Stimulated activated CD4-positive, alpha-beta T cell treated with anti-CD3 and anti-CD28 coated beads, Interleukin-12 subunit alpha, Interleukin-12 subunit beta, amount 100 ng/mL, for 24 hours (primary cell): ENCODE measurements at places on chromosomes 3 and 15.

- DNase-seq, result no peak
Observed at GRCh38 chr15:38164061-38164460, 88.6 kb upstream of the SPRED1 start.

GRCh38 chr15:68348081-68348480 is 70.5 kb downstream of the FEM1B start:
- no peak for DNase-seq

GRCh38 chr3:103048068-103048722 is 613.4 kb downstream of the ZPLD1 start:
- no peak for DNase-seq

DNA sequence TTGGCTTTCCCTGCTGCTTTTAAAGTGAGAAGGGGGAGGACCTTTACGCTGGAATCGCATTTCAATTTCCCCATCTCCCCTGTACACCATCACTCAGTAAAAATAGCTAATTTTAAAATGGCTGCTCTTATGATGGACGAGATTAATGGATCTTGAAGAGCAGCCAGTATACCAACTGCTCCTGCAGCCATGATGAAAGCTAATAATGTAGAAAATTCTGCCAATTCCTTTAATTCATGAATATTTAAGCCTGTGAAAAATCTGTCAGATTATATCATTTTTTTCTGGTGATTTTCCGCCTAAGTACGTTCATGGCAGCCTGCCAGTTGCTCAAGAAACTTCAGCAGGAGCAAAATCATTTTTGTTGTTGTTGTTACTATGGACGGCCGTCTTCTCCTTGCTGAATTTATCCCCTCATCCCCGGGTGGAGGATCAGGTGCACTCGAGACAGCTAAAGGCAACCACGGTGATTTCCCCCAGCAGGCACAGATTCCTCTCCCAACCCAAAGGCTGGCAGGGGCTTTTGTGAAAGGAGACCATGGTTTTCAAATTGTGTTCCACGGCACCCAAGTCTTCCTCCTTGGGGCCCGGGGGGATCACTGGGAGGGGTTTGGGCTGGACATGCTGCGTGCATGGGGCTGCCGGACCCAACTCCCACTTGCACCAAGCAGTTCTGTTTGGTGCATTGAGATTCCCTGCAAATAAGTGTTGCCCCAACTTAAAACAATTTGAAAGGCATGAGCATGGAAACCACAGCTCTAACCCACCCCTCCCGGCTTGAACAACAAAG is 289.6 kb downstream of the UACA start:
- DNase-seq, result no peak

DNA sequence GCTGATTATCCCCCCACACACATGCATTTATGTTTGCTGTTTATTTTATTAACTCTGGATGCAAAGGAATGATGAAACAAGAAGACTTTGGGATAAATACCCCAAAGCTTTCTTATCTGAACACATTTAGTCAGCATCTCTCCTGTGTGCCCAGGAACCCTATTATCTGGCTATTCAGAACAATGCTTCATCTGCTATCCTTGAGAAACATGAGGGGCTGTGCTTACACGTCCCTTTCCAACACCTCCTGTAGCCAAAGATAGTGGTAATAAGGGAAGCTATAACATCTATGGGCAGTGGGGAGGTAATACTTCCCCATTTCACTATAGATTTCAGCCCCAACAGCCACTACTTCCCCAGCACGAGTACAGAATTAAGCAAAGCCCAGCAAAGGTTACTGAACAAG is 94.7 kb downstream of the SSR3 start:
- DNase-seq, result no peak

- DNase-seq, result no peak
Observed at GRCh38 chr3:129360171-129360611, 68.2 kb downstream of the EFCAB12 start.

DNA sequence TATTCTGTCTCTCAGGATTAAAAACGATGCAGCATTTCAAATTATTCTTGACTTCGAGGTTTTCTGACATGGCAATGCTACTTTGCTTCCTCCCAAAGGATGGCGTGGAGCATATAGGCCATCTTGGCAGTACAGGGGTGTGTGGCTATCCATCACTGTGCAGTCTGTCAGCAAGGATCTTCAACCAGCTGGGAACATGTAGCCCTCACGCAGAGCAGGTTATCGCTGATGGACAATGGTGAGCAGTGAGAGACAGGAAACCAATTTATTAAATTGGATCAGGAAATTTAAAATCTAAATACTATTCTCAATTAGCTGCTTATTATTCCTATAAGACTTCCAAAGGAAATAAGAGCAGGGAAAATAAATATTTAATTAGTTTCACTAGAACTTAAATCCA is 615.3 kb downstream of the OTOL1 start:
- no peak for DNase-seq

DNA sequence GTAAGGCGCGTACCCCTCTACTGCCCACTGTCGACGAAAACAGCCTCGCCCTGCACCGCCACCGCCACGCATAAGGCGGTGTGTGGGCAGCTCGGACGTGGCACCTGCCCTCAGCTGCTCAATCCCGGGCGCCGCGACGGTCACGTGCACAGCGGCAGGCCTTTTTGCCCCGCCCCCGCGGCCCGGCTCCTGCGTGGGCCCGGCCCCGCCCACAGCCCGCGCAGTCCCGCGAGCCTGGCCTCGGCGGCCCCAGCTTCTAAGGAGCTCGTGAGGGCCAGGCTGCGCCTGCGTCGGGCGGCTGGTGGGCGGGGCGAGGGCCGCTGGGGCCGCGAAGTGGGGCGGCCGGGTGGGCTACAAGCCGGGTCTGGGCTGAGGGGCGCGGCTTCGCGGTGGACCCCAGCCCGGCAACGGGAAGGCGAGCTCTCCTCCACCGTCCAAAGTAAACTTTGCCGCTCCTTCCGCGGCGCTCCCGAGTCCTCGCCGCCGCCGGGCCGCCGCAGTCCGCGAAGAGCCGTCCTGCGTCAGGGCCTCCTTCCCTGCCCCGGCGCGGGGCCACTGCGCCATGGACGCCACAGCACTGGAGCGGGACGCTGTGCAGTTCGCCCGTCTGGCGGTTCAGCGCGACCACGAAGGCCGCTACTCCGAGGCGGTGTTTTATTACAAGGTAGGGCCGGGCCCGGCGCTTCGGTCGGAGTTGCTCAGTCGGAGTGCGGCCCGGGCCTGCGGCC is at the start of gene CAPN7:
Gene CAPN7 (plus strand): TSS at position 313 of the 728 bp plus-strand sequence. CDS start 250 bp downstream, at position 563.
- peak; percentile 88 for DNase-seq

DNA sequence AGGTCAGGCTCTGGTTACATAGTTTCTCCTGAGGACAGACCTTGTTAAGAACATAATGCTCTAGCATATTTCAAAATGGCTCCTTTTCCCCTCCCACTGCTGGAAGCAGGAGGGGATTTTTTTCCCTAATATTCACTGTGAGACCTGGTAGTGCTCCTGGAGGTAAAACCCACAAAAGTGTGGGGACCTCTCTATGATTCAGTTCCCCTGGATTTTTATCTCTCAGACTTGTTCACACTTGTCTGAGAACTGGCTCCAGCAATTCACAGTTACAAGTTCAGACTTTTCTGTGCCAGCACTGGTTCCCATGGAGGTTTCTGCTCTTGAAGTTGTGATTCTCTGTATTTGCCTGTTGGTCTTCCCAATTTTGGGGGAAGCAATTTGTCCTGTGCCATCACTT is 36.3 kb upstream of the PCOLCE2 start:
- DNase-seq, result no peak

DNA sequence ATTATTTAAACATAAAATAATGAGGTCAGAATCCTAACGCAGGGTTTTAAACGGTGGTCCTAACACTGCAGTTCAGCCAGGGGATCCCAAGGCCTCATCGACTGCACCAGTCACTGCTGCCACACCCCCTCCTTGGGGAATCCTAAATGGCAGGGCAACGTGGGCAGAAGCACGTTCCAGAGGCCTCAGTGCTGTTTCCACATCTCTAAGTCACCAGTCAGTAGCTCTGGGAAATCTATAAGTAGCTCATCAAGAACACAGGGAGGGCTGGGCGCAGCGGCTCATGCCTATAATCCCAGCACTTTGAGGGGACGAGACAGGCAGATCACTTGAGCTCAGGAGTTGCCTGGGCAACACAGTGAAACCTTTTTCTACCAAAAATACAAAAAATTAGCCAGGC is 47.5 kb downstream of the PRTG start:
- no peak for DNase-seq

DNA sequence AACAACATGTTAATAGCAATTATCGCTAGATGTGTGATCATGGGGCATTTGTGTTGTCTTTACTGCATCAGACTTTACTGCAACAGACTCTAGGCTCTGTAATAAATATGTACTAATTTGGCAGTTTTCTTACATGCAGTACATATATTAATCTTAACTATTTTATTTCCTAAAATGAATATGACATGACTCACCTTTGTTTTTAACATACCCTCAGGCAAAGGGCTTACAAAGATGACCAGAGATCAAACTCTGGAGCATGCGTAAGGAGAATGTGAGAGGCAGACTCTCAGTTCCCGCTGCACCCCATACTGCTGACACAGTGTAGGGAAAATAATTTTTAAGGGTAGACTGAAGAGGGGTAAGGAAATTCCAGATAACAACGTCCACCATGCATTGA is 7.2 kb upstream of the FAM174B start:
- DNase-seq, result no peak

DNA sequence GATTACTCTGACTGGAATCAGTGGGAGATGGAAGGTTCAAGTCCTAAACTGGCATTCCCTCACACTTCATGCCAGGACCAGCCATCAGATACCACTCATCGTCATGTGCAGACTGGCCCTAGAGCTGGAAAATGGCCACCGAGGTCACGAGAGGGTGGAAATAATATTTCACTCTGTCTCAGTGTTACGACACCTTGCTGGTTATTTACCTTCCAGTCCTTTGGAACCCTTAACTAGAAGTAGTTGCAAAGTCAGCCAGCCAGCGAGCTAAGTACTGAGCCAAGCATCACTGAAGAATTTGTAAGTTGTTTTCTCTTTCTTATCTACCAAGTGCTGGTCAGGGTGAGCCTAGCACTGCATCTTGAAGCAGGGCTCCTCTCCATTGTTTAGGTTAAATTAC is 309.9 kb upstream of the RASGRP1 start:
- no peak for DNase-seq

DNA sequence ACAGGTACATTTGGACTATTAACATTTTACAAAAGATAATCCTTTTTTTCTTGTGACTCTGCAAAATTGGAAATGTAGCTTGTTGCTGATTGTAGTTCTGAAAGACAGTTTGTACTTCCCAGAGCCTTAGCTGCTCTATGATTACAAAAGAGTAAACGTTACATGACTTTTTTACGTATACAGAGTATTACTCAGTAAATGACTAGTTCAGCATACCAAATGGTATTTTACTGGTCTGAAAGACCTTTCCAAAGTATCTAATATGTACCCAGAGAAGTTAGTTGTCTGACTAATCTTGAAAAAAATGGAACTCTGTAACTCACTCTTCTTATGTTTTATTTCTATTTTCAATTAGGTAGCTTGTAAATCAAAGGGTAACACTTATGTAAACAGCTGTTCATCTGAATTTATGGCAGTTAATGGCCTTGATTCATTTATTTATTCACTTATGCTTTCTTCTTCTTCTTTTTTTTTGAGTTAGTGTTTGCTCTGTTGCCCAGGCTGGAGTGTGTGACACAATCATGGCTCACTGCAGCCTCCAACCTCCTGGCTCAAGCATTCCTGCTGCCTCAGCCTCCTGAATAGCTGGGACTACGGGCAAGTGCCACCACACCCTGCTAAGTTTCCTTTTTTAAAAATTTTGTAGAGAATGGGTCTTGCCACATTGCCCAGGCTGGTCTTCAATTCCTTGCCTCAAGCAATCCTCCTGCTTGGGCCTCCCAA is 151.7 kb downstream of the C3orf38 start:
- DNase-seq, result no peak

GRCh38 chr3:114558271-114558670 is 264.4 kb downstream of the TIGIT start:
- DNase-seq, result no peak

DNA sequence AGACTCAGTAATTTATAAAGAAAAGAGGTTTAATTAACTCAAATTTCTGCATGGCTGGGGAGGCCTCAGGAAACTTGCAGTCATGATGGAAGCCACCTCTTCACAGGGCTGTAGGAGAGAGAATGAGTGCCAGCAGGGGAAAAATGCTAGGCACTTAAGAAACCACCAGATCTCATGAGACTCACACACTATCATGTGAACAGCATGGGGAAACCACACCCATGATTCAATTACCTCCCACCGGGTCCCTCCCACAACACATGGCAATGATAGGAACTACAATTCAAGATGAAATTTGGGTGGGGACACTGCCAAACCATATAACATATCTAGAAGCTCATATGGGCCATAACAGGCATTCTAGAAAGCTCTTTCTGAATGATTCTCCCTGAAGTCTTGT is 190.3 kb downstream of the WNT5A start:
- no peak for DNase-seq

- DNase-seq, result no peak
Observed at GRCh38 chr3:188568736-188569135, 414.8 kb downstream of the LPP start.

- no peak for DNase-seq
Observed at GRCh38 chr15:84836844-84837243, 19.7 kb downstream of the ALPK3 start.

- no peak for DNase-seq
Observed at GRCh38 chr15:74261685-74262084, 25.6 kb downstream of the CCDC33 start.
